ENCODE measurements at places on chromosomes 4 and X.
A peak's percentile ranks its signal among the peaks of the same experiment; 100 is the strongest.

GRCh38 chrX:49053223-49054072, 5.4 kb upstream of the CCDC120 start:
- peak; percentile 87 for DNase-seq

DNA sequence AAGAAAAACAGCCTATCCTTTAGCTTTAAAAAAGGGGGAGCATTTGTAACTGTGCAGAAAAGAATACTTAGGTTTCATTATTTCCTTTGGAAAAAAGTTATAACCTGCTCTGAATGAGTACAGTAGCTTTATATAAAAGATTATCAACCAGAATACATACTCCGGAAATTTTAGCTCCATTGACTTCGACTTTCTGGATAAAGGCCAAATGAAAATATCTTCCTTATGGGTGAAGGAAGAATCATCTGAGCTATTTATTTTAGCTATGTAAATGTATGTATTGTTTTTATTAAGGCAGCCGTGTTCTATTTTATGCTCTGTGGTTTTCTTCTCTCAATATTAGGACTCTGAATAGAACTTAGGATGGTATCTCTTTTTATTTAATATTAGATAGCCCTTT, 69.0 kb upstream of the ETNPPL start:
- DNase-seq: no peak

DNA sequence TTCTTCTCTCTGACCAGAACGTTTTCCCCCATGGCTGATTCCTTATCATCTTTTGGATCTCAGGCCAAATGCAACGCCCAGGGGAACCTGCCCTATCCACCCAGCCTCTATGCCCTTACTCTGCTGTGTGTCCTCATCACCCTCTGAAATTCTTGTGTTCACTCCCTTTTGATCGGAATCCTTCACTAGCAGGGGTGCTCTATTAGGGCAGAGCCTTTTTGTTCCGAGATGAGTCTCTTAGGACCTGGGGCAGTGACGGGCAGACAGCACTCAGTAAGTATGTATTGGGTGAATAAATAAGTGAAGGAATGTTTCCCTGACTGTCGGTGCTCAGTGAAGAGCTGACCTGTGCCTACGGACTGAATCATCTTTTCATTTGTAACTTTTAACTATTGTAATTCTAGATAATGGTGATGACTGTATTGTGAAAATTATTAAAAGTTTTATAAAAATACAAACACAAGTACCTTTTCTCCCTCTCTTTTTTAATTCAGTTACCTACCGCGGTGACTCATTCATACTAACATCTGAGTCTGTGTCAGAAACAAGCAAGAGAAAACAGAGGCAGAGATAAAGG, 4.8 kb upstream of the TENM3 start:
- peak; percentile 95 for DNase-seq

DNA sequence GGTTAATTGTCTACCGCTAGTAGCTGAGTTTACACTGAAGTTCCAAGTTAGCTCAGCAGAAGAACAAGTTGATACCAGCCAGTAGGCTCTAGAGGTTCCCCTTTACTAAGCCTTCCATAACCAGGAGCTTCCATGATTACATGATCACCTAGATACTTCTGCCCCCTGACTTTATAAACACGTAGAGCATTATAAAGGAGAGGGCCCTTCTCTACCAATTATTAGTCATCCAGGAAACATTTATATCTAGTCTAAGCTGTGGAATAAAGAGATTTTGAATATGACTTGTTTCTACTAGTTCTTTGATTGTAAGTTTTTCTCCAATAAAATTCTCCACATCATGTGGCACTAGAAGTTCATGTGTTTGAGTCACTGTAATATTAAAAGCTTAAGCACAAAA, 818.1 kb upstream of the PCDH10 start:
- no peak for DNase-seq

DNA sequence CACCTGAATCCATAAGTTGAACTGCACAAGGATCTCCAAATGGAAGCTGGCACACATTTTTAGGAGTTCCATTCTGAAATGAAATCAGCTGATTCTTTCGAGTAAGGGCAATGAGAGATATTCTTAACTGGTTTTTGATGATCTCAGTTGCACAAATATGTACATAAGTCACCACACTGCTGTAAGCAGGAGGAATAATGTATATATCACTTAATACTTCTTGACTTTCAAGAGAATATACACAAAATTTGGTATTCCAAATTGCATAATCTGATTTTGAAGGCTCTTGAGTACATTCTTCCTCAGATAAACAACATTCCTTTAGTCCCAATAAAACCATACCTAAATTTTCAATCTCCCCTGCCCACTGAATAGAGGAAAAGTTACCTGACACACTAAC, 8.2 kb downstream of the FANCB start:
- no peak for DNase-seq

DNA sequence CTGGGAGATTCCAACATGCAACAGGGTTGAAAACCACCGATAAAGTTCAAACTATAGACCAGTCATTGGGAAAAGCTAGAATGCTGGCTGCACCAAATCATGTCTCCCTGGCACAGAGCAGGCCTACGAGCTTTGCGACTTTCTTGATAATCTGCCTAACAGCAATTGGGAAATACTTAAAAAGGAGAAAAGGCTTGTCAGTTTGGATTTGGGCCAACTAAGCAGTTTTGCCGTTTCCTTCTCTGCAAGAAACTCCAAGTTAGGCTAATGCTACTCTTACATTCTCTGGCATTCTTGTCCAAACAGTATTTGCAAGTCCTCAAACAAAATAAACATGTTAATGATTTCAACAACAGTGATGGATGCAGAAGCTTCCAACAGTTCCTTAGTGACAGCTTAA, 87.9 kb downstream of the PDK3 start:
- no peak for DNase-seq
